ENCODE measurements at places on chromosomes 6 and 20.

- DNase-seq: no peak
Observed at GRCh38 chr6:148440877-148441453, 98.3 kb downstream of the SASH1 start.

- no peak for DNase-seq
Observed at GRCh38 chr20:40156600-40157317, 532.3 kb downstream of the MAFB start.

GRCh38 chr20:20037960-20038359 is 14.3 kb downstream of the CRNKL1 start:
- no peak for DNase-seq

- no peak for DNase-seq
Observed at GRCh38 chr6:24933868-24934401, 1.8 kb downstream of the RIPOR2 start.

DNA sequence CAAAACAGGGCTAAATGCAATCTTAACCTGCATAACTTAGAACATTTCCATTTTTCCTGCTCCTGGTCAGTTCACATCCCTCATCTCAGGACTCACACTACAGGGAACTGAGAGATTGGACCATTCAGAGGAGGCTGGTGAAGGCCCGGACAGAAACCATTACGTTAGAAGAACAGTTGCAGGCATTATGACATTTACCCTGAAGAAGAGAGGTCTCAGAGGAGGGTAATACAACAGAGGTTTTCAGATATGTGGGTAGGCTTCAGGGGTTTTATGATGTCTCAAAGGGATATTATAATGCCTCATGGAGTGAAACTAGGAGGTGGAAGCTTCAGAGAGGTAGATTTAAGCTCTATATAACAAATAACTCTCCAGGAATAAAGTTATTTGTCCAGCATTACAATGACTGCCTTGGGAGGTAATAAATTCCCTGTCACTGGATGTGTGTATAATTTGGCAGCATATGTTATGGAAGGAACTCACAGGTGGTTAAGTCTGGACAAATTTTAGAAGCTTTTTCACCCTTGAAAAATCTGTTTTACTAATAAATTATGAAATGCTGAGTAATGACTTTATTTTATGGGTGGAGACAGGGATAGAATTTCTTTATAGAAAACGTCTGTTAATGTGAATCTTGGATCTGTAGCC is 36.7 kb upstream of the RIPOR2 start:
- no peak for DNase-seq

DNA sequence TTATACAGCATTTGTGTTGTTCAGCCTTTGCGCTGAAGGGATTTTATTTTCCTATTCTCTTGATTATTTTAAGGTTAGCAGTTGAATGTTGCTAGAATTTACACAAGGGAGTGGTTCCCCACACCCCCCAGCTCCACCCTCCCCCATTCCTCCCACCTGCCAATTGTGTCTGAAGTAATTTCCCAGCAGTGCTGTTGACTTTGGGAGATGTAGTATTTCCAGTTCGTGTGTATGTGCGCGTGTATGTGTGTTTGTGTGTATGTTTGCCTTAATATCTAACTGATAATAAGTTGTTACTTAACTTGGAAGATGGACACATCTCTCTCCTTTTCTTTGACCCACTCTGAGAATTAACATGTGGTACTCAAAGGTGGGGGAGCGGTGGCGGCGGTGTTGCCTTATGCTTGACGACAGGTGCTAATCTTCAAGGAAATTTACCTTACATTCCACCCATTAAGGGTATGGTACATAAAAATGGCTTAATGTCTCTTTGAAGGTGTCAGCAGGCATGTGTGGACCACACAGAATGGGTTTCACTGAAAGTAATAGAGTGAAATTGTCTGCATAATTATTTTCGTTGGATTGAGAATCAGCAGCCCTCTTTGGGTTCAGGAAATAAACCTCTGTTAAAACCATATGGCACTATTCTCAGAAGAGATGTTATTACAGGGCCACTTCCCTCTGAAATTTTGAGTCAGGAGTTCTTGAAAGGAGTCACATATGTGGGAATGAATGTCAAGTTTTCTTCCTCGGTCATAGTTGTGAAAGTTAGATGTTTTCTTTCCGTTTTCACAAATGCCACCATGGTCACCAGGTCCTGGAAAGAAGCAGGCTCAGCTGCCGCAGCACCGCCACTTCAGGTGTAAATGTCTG is 95.6 kb upstream of the SUPT3H start:
- no peak for DNase-seq

DNA sequence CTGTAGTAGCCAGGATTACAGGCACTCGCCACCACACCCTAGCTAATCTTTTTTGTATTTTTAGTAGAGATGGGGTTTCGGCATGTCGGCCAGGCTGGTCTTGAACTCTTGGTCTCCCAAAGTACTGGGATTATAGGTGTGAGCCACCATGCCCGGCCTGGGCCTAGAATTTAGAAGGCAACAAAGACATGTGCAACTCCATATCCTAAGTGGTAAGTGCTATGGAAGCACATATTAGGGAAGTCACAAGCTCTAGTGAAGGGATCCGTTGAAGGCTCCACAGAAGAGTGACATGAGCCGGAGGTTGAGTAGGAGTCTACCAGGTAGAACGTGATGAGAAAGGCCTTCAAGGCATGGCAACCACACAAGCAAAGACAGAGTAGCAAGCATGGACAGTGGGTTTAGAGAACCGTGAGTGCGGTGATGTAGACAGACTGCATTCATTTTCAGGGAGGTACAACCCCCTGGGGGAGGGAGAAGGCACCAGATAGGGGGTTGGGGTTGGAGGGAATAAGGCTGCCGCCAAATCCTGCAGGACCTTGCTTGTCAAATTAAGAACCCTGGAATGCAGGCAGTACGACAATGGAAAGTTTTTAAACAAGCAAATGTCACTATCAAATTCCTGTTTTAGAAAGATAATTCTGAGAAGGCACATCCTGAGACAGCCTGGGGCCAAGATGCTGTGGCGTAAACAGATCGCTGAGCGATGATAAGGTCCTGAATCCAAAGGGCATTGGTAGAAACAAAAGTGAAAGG is 50.2 kb downstream of the ARHGAP18 start:
- DNase-seq: no peak

DNA sequence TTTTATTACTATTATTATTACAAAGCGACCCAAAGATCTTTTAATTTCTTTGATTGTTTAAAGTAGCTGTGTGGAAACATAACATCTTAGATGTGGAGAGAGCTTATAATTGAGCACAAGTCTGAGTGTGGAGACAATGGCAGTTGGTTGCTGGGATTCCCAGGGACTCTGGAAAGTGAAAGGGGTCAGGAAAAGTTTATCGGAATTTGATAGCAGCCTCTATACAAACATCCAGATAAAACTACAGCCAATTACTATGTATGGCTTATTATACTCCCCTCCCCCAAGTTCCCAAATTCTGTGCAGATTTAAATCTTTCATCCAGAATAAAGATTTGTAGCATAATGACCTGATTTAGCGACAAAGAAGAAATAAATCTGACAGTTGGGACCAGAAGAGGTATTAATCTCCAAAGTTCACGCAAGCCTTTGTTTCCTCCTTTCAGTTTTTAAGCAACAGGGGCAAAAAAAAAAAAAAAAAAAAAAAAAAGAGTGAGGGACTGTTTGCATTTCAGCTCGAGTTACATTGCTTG is 121.4 kb upstream of the MAP3K7 start:
- no peak for DNase-seq

GRCh38 chr6:13404228-13404891 is 76.0 kb upstream of the TBC1D7 start:
- DNase-seq: no peak

All from activated CD4-positive, alpha-beta T cell treated with anti-CD3 and anti-CD28 coated beads, Interleukin-2, amount 50 U/mL, for 4 hours (primary cell).